Cortex of kidney (tissue), 1 donor: ENCODE measurements at places on chromosomes 2 and 18.

- no peak for DNase-seq
Measured at GRCh38 chr2:197996583-197996982, 192.2 kb downstream of the PLCL1 start.

- no peak for DNase-seq
Measured at GRCh38 chr18:6355789-6356589, 58.7 kb downstream of the L3MBTL4 start.

- DNase-seq, result no peak
Measured at GRCh38 chr2:179377296-179377695, 112.7 kb upstream of the SESTD1 start.

GRCh38 chr18:22709288-22710060 is 223.7 kb upstream of the RBBP8 start:
- no peak for DNase-seq

GRCh38 chr18:8520266-8520665 is 89.0 kb upstream of the RAB12 start:
- no peak for DNase-seq

- DNase-seq, result no peak
Measured at GRCh38 chr2:136020831-136021230, 35.4 kb upstream of the DARS1 start.

DNA sequence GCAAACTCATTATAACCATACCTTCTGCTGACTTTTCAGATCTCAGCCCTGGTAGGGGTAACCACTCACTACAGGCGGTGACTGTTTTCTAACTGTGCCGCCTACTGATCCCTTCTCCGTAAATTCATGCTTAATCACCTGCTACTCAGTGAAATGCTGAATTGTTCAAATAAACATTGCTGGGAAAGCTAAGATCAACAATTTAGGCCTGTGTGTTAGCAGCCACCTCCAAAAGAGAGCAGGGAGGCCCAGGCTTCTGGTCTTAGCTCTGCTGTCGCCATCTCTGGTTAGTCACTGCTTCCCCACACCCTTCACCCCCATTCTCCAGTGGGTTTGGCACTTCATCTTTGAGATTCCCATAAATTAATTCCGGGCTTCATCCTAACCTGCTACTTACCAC is 21.8 kb upstream of the NT5C1B start:
- DNase-seq, result no peak

- no peak for DNase-seq
Measured at GRCh38 chr2:95006588-95006987, 18.9 kb upstream of the MAL start.

- no peak for DNase-seq
Measured at GRCh38 chr2:18153741-18154140, 275.3 kb downstream of the KCNS3 start.

DNA sequence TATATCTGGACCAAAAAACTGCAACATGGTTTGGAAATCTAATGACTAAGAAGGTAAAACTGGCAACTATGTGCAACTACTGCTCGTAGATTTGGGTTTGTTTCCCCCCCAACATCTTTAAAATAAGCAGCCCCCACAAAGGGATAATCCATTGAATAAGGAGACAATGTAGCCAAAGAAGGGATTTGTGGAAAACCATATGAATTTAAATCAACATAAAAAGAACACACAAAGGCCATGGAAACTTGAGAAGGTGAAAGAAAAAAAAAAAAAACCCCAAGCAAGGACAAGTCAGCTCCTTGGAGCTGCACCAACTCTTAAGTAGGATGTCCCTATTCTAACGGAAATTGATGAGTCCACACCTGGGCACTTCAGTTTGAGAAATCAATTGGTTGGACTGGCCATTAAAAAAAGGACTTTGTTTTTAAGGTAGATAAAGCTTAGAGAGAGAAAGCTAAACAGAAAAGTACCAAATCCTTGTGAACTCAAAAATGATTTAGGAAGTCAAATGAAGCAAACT is 53.7 kb upstream of the ST8SIA5 start:
- DNase-seq, result no peak

DNA sequence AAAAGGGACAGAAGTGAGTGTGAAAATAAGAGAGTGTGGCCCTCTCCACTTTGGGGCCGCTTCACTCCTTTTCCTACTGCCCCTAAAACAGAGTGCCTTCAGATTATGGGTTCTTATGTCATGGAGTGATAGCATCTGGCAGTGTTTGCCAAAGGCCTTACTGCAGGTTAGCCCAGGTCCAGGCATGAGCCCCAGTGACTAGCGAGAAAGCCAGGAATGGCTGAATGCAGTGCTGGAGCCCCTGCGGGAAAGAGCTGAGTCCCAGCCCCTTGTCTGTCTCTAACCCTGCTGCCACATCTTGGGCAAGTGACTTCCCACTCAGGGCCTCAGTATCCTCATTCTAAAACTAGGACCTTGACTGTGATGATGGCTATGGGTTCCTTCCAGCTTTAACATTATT is 6.0 kb downstream of the IGFBP5 start:
- no peak for DNase-seq

DNA sequence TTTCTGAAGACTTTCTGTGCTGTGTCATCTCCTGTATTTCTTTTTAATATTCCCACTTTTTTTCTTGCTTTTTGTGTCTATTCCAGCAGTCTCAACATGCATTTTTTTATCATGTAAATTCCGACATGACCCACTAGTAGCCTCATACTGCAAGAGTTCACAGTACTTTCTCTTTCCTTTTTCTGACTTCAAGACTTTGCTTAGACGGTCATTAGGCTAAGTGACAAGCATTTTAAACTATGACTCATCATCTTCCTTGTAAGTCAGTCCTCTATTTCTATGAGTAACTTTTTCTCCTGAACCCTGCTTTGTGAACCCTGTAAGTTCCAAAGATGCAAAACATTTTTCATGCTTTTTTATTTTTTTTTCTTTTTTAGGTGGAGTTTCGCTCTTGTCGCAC is 381.2 kb downstream of the TXNL1 start:
- DNase-seq, result no peak

DNA sequence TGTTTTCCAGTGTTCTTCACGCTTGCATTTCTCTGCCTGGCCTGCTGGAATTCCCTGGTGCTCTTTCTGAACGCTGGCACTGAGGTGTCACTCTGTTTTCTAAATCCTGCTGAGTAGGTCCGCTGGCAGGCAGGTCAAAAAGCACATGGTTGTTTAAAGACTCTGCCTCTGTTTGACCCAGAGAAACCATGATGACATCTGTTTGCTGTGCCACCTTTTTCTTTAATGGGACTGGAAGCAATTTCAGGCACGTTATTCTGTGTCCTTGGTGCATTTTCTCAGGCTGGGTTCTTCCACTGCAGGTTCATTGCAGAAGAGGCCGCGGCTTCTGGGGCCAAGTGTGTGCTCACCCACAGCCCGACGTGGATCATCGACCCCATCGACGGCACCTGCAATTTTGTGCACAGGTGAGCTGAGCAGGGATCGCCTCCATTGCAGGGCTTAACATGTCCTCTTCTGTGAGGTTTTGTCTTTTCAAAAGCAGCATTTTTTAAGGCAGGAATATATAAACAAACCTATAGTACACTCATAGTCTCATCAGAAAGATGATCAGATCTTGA is 28.4 kb downstream of the IMPA2 start:
- DNase-seq, result no peak

- DNase-seq, result no peak
Measured at GRCh38 chr2:231960810-231961348, 634 bp upstream of the DIS3L2 start.

DNA sequence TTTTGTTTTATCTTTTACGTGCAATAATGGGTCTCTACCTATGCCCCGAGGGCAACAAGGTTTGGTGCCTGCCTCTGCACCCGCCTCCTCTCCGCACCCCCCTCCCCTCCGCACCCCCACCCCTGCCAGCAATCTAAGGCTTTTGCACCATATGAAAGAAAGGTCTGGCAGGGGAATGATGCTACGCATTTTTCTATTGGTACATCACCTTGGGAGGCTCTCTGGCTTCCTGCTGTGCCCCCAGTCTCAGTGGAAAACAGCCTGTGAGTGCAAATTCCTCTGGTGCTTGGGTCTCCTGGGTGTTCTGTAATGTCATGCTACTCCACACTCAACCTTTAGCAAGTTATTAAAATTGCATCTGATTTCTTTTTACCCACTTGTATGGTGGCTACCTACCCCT is 161.3 kb upstream of the SMAD7 start:
- DNase-seq, result no peak

- no peak for DNase-seq
Measured at GRCh38 chr2:25650256-25650655, 23.1 kb downstream of the DTNB start.

- no peak for DNase-seq
Measured at GRCh38 chr2:26651799-26652198, 10.6 kb upstream of the CIB4 start.

- no peak for DNase-seq
Measured at GRCh38 chr2:113105047-113105785, 22.2 kb upstream of the IL1RN start.

- no peak for DNase-seq
Measured at GRCh38 chr2:117918608-117919007, 95.3 kb downstream of the CCDC93 start.

DNA sequence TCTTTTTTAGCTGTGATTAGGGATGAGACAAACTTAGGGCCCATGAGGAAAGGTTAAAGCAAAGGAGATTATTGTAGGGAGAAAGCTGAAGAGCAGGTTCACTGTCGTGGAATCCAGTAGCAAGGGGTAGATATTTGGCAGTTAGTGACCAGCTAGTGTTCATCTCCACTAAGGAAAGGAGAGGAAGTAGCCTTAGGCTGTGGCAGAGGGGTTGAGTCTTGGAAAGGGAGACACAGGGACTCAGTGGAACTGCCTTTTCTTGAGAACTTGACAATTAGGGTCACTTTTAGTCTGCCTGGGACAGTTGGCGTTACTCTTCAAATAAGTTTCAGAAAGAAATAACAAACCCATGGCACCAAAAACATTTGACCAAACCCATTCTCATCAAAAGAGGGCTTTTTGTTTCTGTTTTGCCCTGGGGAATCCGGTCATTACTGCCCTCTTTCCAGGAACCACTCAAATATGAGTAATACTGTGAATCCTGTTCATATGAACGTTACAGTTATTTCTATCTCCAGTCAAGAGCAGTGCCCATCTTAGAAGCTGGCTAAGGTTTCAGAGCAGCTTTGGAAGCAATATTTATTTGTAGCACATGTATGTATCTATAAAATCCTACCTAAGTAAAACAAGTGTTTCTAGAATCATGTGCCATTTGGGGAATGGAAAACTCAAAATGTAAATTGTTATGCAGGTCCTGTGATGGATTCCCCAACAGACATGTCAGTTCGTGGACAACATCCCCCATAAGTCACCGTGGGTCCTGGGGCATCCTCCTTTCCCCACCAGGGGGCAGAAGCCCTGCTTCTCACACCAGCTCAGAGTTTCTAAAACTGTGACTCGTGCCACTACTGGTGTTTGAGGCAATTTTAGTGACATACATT is 77.3 kb upstream of the PHLPP1 start:
- DNase-seq, result no peak

- DNase-seq, result no peak
Measured at GRCh38 chr2:47060652-47061170, 94.4 kb downstream of the STPG4 start.

GRCh38 chr2:144351687-144352086 is 168.2 kb downstream of the ZEB2 start:
- no peak for DNase-seq

DNA sequence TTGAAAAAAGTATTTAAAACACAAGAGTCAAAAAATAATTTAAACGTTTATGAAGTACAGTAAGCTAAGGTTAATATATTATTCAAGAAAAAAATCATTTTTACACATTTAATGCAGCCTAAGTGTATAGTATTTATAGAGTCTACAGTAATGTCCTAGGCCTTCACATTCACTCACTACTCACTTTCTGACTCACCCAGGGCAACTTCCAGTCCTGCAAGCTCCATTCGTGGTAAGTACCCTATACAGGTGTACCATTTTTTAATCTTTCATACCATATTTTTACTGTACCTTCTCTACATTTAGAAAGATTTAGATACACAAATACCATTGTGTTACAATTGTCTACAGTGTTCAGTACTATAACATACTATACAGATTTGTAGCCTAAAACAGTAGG is 20.9 kb upstream of the RPRD1A start:
- DNase-seq, result no peak

GRCh38 chr2:142881619-142882018 is 4.2 kb downstream of the KYNU start:
- DNase-seq, result no peak

DNA sequence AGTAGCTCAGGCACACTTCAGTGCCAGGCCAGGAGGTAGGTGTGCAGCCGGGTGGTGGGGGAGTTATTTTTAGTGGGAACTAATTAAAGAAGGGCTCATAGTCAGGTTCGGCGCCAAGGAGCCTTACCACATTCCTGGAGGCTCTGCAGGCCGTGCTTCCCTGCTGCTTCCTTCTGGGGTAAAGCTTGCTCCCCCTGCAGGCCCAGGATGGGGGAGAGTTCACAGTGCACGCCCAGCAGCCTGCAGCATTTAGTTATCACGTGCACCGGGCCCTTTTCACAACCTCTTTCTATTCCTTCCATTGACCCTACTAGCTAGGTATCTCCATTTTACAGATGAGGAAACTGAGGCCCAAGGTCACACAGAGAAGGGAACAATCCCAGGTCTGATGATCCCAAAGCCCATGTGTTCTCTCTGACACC is 2.5 kb downstream of the KCNF1 start:
- no peak for DNase-seq

DNA sequence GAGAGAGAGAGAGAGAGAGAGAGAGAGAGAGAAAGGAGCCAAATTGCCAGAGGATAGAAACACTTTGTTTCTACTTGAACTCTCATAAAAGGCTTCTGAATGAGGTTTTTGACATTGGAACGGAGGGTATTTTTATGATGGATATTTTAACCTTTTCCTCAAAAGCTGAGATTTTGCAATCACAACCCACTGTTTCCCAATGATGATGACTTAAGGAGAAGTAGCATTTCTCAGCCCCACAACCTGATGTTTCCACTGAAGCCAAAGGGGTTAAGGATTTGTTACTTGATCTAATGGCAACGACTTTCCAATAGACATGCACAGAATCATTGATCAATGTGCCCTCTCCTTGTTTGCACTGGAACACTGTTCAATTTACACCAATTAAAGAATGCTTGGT is 67.1 kb upstream of the POU3F3 start:
- DNase-seq, result no peak

DNA sequence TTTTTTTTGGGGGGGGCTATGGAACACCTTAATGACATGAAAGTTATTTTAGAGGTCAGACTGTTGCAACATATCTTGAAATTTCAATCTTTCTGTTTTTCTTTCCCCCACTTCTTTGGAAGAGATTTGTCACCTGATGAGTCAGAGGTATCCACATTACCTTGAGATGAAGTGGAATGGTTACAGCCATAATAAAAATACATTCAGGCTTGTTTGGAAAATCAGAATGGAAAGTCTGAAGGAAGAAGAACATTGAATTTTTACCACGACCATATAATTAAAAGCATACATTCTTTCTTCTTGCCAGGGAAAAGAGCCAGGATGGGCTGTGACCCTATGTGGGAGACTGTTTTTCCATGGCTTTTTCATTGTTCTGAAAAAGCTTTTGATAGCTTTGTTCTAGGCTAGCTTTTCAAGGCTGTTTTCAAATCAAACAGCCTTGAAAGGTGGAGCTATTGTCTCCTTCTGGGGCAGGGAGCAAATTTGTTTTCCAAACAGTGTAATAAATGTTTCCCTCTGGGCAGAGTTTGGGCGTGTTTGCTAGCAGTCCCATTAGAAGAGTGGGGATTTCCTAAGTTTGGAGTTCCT is 2.3 kb upstream of the GTF3C3 start:
- DNase-seq, result no peak

- no peak for DNase-seq
Measured at GRCh38 chr2:171545086-171545485, 22.8 kb downstream of the CYBRD1 start.

- DNase-seq, result no peak
Measured at GRCh38 chr2:41709702-41710599, 337.9 kb upstream of the PKDCC start.
